Left lobe of liver (tissue), 2 donors: ENCODE measurements at places on chromosomes 6 and 20.

DNA sequence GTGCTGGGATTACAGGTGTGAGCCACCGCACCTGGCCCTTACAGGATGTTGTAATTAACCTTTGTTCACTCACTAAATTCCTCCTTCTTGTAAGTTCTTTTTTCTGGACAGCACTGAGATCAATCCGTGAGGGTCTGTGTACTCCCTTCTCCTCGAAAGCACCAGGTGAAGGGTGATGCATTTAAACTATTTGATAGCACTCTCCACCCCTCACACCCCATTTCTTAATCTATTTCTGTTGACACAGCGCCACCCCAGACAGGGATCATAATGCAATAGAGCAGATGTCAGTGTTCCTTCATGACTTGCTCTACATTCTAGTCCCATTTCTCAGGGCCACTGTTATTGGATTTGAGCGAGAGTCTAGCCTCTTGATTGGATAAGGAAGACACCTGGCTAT, 46.3 kb downstream of the PPP1R14C start:
- no peak for DNase-seq

DNA sequence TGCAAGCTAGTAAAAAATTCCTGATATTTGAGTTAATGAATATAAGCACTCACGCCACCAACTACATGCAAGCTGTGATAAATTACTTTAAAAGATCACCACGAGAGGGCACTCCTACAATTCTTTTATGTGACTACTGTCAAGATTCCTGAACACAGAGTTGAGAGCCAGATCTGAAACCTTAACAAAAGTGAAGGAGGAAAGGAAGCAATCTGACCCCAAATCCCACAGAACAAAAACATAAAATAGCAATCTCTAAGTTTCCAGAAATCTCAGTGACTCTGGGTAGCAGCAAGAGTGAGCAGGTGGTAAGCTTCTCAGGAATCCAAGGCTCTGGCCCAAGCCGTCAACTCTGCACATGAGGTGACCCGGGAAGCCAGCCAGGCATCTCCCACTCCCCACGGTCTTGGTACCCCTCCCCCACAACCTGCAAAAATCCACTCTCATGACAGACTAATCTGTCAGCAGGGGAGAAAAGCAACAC, 55.1 kb downstream of the STAU1 start:
- no peak for DNase-seq

GRCh38 chr6:20564777-20565176, 30.5 kb downstream of the CDKAL1 start:
- DNase-seq, result no peak

DNA sequence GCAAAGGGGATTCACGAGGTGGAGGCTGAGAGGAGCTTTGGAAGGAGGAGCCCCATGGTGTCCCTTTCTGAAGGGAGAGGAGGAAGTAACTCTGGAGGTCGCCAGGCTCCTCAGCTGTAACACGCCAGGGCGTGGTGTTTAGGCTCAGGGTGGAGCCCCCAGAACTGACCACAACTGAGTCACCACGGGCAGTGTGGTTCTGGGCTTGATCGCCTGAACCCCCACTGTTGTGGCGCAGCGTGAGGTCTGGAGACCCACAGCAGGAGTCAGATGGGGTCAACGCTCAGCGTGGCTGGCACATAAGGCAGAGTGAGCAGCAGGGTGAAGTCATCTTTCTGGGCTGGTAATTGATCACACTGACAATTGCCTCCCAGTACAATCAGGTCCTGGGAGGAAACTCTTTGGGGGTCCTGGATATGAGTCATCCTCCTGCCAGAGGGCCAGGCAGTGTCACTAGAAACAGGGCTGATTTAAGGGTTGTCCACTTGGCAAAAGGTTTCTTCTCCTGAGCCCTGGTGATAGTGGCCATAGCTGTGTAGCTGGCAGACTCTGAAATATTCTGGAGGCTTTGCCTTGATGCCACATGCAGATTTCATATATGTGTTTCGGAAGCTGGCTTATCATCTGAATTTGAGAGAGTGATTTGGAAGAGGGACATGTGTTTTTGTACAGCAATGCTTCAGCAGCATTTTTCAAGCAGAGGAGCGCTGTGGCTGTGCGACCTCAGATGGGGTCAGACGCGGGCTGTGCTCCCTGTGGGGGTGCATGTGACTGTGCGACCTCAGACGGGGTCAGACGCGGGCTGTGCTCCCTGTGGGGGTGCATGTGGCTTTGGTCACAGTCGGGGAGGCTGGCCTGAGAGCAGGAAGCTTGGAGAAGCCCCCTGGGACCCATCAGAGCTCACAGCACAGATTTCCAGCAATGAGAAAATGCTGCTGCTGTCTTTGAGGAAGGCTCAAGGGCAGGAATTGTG, 50.0 kb downstream of the SYNJ2 start:
- DNase-seq, result no peak

DNA sequence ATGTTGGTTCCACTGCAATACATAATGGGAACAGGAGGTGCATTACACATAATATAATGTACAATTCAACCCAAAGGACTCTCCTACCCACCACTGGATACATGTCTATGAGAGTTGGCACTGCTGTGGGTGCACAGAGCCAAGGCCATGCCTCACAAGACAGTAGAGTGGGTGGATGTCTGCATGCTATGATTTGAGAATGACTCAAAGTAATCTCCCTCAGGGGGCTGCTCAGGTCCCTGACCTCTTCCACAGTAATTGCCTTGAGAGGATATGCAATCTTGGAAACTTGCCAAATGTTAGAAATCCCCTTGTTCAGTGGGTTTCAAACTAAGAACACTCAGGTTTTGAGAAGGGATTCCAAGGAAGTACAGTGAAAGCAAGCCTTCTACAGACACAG, 79.0 kb downstream of the ANKEF1 start:
- DNase-seq, result no peak

- no peak for DNase-seq
These were observed 11.7 kb downstream of the JARID2 start for GRCh38 chr6:15257357-15258132.

DNA sequence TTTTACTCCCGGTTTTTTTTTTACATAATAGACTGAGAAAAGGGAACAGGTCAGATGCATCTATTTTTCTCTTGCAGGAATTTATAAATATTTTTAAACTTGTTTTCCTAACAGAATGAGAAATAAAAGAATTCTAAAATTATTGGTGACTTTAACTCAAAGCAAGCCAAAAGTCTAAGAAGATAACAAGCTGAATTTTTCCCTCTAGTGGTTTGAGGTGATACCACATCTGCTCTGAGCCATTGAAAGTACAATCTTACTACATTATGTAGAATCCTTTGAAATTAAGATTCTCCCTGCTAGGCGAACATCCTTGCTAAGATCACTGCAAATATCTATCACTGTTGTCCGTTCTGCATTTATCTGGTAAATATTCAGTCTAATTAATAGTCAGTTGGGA, 10.7 kb upstream of the STMND1 start:
- no peak for DNase-seq

DNA sequence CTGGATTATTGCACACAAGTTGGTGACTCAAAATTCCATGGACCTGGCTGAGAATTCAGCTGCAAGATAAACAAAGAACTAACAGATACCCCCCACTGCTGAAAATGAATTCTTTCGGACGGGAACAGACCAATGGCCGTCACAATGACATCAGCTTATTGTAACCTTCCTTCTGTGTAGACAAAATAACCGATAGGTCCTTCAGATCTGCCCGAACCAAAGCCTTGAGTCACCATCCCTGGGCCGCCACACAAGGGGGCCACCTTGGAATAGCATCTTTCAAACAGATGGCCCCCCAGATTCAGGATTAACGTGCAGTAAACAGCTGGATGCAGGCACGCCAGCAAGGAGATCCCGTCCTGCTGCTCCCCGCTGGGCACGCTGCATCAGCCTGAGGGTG, 214.0 kb upstream of the EXOC2 start:
- no peak for DNase-seq
